ENCODE measurements at places on chromosomes 3 and 15.
A peak's percentile ranks its signal among the peaks of the same experiment; 100 is the strongest.

GRCh38 chr3:127043041-127043641, 60.2 kb downstream of the PLXNA1 start:
- DNase-seq = no peak

- DNase-seq = no peak
Observed at GRCh38 chr3:58706395-58707167, 40.0 kb upstream of the FAM3D start.

- DNase-seq = no peak
Observed at GRCh38 chr3:28553175-28553574, 204.6 kb upstream of the AZI2 start.

- no peak for DNase-seq
Observed at GRCh38 chr15:70047386-70048197, 50.1 kb downstream of the TLE3 start.

DNA sequence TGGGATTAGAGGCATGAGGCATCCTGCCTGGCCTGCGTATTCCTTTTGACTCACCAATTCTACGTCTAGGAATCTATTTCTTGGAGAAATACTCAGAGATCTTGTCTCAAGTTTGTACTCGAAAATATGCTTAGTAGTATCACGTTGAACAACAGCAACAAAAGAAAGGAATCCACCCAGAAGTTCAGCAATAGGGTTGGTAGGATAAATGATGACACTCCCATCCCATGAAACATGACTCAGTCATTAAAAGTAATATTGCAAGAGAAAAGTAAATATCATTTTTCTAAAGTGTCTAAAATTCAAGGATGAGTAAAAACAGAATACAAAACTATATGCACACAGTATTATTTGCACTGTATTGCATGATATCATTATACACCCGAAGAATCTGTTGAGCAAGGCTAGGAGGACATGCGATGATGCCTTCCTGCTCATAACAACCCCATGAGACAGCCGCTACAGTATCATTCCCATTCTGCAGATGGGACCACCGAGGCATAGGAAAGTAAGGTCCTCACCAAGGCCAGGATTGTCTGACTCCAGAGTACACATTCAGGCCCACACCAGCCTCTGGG, 61.5 kb downstream of the SLC6A1 start:
- DNase-seq = no peak

GRCh38 chr3:97658668-97659285, 105.8 kb upstream of the ARL6 start:
- DNase-seq = no peak

DNA sequence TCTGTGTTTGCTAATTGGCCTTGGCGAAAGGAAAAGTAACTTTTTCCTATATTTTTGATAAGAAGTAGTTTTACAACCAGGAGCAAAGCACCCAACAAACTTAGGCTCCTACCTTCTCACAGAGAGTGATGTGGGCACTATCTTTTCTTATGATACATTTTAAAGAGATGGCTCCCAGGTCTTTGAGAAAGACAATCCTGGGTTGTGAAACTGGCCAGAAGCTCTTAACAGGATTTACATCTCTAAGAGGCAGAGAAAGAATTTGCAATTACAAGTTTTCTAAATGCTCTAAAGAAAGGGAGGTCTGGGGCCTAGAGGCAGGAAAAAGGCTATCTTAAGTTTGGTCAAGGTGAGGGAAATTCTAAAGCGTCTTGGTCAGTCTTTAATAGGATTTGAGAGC, 609.7 kb downstream of the VGLL3 start:
- no peak for DNase-seq

- DNase-seq = no peak
Observed at GRCh38 chr15:83794209-83794608, 140.3 kb downstream of the ADAMTSL3 start.

DNA sequence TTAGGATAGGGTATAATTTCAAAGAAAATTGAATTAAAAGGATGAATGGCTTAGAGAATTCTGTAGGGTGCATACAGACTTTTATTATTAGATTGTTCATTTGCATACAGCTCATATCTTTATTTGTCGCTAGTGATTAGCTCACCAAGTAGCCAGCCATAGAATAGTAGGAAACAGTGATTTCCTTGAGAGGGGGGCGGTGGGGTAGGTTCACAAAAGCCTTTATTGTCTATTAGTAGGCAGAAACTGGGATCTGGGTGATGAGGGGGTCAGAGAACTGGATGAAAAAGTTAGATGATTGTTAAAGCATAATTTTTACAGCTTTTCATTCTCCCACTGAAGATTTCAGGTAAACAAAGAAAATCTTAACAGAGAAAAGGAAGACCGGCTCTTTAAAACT, 77.6 kb upstream of the RAP2B start:
- no peak for DNase-seq

DNA sequence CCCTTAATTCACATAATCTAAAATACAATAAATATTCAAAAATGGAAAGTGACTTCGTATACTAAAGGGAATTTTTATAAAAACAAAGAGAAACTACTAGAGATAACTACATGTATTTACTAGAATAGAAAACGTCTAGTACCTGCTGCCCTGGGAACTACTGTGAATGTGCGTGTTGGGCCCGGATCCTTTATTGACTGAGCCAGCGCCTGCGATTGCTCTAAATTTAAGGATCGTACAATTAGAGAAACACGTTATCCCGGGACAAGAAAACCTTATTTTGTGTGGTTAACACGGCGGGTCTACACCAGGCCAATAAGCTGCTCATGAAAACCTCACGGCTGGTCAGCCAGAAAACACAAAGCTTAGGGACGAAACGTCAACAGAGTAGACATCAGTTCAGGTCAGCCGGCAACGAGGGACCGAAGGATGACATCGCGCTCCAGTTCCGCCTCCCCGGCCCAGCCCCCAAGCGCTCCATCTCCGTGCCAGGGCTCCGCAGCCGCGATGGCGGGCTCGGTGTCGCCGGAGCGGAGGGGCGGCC, 555 bp downstream of the TM2D3 start:
- peak; percentile 2 for DNase-seq

DNA sequence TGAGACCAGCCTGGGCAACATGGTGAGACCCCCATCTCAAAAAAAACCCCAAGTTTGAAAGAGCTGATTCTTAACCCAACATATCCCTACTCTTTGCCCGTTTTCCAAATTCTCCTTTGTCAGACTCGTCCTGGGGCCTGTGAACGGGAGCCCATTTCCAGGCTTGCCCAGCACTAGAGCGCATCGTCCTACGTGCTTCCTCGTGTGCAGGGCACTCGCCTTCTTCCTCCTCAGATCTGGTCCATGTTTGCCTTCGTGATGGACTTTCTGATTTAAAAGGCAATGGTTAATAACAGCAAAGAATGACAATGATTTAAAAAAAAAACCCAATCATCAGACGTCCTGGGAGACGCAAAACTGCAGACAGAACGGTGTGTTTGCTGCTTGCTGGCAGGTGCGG, 10.1 kb downstream of the MELTF start:
- no peak for DNase-seq

DNA sequence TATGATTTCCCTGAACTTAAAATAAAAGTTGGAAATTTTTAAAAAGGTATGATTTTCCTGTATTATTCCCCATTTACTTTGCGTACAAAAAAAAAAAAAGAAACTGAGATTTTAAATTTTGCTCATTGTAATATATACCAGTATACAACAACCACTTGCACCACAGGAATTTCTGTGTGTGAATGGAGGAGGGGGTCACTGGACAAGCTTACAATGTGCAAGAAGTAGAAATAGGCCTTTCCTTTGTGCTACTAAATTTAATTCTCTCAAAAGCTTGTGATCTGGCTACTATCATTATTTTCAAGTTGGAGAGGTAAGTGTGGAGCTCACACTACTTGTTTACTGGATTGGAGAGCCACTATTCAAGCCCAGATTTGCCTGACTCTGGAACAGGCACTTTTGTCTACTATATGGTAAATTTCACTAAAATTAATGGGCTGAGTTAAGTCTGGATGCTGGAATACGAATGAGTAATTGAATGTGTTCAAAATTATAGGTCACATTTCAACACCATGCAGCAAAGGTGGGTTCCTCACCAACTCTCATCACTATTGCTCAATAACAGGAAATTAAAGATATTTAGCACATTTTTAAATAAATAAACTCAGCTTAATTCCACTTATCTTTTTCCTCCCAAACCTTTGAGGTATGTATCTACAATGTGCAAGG, 148.0 kb upstream of the MBNL1 start:
- DNase-seq = no peak

- no peak for DNase-seq
Observed at GRCh38 chr3:116322750-116323375, 122.4 kb downstream of the LSAMP start.

GRCh38 chr3:17742880-17743657, 638 bp upstream of the TBC1D5 start:
- DNase-seq = no peak

- DNase-seq = no peak
Observed at GRCh38 chr3:192834428-192834827, 83.2 kb downstream of the MB21D2 start.

DNA sequence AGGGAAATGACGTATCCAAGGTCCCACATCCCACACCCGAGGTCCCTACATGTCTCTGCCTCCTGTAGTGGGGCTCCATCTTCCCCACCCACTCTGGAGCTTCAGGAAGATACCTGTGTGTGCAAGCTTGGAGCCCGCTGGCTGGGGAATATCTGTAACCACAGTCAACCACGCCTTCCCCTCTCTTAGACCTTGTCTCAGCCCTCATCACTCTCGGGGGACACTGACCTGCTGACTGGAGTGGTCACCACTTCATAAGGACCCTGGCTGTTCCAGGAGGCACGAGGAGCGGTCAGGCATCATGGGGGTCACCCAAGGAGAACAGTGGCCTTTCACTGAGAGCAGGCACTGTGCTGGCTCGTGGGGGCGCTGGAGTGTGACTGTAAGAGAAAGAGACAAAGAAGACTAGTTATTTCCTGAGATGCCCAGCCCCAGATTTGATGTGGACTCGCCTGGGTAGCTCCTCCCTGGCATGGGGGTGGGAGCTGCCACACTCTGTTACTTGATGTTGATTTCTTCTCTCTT, 48.6 kb downstream of the CTXND1 start:
- DNase-seq = no peak

DNA sequence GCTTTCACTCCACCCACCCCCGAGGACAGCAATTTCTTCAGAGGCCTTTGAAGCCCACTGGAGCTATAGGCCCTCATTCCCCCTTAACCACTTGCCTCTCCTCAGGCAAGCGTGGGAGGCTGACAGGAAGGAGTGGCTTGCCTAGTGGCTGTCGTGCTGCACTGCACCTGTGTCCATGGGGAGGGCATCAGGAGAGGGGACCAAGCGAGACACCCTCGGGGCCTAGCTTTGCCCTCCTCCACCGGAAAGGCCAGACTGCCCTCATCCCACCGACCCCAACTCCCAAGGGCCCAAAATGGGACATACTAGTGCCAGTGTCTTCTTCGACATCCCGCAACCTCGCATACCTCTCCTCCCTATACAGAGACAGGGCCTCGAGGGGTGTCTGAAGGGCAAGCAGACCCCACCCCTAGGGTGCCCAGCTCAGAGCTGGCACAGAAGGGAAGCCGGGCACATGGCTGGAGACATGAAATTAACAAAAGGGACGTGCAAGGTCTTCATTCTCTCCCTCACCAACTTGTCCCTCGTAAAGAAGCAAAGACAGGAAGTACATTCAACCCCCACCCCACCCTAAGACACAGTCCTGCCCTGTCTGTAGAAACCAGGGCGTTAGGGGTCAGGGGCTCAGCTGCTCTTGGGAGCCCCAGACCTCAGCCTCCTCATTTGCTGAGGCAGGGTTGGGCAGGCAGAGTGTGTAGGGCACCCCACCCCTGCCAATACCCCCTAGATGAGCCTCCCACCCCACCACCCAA, 24.3 kb downstream of the VIPR1 start:
- no peak for DNase-seq

GRCh38 chr15:62136911-62137865, 27.9 kb downstream of the C2CD4B start:
- DNase-seq = no peak

- no peak for DNase-seq
Observed at GRCh38 chr15:65192016-65192415, 6.9 kb upstream of the CLPX start.

DNA sequence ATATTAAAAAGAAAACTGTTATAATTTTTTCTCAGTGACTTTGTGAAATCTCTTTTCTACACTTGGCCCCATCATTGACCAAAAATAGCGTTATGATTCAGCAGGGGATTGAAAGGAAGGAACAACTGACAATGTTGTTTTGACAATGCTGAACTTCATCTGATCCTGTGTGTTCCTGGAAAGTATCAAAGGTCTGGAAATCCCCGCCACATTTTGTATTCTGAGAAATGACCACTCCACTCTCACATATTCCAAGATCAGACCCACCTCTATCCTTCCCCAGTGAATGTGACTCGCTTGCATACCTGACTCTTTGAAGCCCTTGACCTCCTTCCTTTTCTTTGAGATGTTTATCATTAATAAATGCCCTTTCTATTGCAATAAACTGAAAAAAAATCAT, 9.7 kb upstream of the RIOX2 start:
- no peak for DNase-seq

- DNase-seq = no peak
Observed at GRCh38 chr3:194449913-194450312, 36.9 kb downstream of the ATP13A3 start.

- no peak for DNase-seq
Observed at GRCh38 chr3:129336093-129336706, 57.5 kb downstream of the HMCES start.

GRCh38 chr3:196569003-196569516, 600 bp downstream of the FBXO45 start:
- peak; percentile 8 for DNase-seq
